ENCODE measurements at places on chromosomes 5 and 9.

DNA sequence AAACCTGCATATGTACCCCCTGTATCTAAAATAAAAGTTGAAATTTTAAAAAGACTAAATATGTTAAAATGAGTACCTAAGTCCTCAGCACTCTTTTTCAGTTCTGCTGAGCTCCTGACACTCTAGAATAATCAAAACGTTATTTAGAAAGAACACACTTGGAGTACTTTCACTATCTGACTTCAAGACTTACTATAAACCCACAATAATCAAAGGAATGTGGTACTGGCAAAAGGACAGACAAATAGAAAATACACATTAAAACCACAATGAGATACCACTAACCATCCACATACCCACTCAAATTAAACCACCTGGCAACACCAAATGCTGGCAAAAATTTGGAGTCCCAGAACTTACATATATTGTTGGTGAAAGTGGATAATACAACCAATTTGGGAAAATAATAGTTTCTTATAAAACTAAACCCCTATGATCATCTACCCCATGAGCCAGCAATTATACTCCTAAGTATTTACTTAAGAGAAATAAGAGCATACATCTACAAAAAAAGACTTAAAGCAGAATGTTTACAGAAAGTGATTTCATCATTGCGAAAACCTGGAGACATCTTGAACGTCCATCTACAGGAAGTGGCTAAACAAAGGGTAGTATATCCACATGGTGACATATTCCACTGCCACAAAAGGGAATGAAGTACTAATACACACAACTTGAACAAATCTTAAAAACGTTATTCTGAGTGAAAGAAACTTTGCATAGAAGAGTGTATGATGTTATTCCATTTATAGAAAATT, 12.8 kb upstream of the PRSS3 start:
- no peak for DNase-seq

DNA sequence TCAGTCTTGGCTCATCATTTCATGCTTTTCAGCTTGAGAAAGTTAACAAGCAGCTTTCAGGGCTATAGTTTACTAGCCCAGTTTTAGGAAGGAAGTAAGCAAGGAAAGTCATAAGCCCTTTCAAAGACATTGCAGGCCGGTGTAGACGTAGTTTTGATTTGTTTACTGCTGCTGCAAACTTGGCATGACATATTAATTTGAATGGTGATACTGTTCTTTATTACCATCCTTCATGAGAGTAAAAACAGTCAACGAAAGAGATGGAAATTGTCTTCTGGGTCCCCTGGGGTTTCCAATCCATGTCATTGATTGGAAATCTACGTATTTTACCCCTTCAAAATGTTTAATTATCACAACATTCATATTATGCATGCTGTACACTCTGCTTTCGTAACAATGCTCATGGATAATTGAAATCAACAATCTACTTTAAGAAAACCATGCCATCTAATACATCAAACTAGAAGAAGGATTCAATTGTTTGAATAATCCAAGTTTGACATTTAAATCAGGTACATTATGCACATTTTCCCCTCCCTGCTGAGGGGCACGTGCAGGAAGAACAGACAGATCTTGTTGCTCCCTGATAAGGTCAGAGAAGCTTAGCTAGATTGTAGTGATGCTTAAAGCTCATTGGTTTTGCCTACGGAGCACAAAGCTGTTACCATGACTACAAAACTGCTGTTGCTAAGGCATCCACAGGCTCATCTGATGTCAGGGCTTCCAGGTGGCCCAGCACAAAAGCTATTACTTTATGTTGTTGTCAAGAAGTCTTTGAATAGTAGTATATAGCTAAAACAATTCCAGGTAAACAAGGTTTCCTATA, 139.9 kb upstream of the PRLR start:
- no peak for DNase-seq

DNA sequence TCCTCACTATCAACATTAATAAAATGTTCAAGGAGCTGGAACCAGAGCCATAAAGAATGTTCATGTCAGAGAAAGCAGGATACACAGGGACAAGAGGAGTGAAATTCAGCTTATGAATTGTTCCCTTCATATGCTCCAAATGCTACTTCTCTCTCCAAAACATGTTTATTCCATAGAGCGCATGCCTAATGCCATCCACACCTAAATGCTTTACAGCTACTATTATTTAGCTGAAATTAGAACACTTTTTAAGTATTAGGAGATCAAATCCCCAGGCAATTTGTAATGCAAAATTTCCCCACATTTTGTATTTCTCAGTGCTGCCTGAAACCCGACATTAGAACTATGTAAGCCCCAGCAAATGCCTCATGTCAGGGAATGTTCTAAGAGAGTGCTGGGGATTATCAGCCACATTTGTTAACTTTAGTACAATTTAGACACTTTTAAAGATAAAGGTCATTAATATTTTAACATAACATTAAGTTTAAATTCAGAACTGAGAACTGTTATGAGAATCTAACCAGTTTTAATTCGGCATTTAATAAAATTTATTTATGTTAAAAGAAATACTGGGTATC, 75.5 kb downstream of the PPP2R2B start:
- no peak for DNase-seq

DNA sequence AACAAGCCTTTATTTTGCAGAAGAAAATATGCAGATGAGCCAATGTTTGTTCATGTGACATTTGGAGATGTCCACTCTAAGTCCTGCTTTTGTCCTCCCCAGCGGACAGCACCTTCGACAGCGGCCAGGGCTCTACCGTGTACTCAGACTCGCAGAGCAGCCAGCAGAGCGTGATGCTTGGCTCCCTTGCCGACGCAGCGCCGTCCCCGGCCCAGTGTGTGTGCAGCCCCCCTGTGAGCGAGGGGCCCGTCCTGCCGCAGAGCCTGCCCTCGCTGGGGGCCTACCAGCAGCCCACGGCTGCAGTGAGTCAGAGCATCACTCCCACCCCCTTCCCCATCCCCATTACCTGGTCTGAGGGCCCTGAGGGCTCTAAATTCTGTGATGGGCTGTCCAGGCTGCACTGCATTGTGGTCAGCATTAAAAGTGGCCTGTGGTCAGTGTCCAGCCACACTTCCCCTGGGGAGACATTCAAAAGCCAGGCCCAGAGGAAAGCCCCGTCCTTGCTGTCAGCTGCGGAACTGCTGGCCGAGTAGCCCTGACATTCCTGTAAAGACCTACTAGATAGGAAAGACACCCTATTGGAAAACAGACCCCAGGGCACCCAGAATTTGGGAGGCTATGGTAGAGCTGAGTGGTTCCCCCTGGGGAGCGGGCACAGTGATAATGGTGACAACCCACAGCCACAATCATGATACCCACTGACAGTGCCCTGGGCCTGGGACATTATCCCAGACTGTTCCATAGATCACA, 69.0 kb downstream of the WNK2 start:
- no peak for DNase-seq

DNA sequence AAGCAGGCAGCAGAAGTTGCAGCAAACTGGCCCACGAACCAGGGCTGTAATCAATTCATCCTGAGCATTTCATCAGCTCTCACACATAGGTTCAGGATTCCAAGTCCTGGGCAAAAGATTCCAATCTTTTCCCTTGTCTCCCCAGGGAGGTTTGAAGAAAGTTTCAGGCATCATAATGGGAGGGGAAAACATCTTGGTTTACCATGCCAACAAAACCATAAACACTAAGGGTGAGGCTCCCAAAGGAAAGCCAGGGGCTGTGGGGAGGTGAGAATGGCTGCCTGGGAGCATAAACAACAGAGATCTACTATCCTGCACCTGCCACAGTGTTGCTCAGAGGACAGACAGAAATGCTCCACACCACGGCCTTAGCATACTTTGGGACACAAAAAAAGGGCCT, 94.6 kb downstream of the SH3TC2 start:
- DNase-seq: no peak

GRCh38 chr9:75238311-75238976, 150.1 kb downstream of the OSTF1 start:
- DNase-seq: peak; percentile 38

DNA sequence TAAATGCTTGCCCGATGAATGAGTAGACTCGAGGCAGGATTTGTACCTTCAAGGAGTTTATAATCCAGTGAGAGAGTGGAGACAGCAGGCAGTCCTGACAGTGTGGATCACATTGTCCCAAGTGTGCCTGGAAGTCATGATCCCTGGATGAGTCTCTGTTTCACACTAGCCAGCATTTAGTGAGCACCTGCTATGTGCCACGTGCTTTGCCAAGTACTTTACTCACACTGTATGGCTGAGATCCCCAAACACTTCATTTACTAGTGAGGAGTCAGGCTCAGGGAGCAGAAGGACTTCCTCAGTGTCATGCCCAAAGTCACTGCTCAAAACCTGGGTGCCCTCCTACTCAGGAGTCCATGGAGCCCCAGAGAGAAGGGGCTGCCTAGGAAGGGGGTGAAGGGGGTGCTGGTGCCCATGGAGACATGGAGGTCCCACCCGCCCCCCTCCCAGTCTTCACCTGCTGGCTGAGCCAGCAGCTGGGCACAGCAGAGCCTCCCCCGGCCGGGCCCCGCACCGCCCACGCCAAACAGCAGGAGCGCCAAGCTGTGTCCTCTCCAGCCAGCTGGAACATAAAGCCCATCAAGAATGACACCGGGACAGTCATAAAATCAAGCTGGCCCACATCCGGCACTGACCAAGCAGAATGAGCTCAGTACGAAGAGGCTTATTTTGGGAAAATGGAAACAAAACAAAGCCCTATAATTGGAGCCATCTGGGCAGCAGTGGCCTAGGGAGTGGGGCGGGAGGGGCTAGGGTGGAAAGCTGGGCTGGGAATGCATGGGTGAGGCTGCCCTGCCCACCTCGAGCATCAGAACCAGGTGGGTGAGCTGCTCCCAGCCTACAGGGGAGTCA, 10.6 kb downstream of the LAMC3 start:
- no peak for DNase-seq

- no peak for DNase-seq
Measured at GRCh38 chr9:117084221-117084620, 330.6 kb downstream of the ASTN2 start.

GRCh38 chr5:141855265-141856036, 22.8 kb downstream of the PCDH1 start:
- peak; percentile 37 for DNase-seq

DNA sequence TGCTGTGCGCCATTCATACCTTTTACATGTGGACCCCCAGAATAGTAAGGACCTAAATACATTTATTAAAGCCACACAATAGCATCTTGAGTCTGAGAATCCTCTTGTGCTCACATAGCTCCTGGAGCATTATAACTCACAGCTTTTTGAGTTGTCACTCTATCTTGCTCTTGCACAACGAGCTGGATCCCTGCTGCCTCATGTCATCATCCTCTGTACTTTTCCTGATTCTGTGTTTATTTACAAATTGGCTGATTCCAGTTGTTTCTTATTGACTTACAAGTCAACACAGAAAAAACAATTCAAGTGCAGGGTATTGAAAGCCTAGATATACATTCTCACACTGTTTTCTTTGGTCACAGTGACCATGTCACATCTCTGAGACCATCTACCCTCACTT, 112.9 kb downstream of the SLC1A3 start:
- no peak for DNase-seq

- no peak for DNase-seq
Measured at GRCh38 chr5:125564317-125564975, 818.0 kb upstream of the ZNF608 start.

- peak; percentile 38 for DNase-seq
Measured at GRCh38 chr5:10854506-10855277, 93.7 kb upstream of the DAP start.

DNA sequence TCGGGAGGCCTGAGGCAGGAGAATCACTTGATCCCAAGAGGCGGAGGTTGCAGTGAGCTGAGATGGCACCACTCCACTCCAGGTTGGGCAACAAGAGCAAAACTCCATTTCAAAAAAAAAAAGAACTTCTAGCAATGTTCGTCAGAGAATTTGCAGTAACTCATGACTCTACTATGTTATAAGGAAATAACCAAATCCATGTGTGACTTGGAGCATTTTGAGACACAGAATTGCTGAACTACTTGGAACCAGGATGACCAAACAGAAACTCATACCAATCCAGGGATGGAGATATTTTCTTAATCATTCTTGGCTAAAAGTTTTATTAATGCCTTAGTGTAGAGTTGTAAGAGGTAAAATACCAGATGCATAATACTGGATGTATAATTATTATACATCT, 99.9 kb upstream of the BNC2 start:
- no peak for DNase-seq

- peak; percentile 82 for DNase-seq
Measured at GRCh38 chr9:131096269-131097125, at the start of gene AIF1L. AIF1L (plus strand) TSS chr9:131096531; CDS start chr9:131096630, 99 bp downstream.

GRCh38 chr5:14332746-14333145, 189.6 kb downstream of the TRIO start:
- DNase-seq: no peak

- DNase-seq: no peak
Measured at GRCh38 chr9:105984714-105985113, 290.4 kb downstream of the TMEM38B start.

- DNase-seq: no peak
Measured at GRCh38 chr9:34322899-34323591, 6.0 kb downstream of the KIF24 start.

DNA sequence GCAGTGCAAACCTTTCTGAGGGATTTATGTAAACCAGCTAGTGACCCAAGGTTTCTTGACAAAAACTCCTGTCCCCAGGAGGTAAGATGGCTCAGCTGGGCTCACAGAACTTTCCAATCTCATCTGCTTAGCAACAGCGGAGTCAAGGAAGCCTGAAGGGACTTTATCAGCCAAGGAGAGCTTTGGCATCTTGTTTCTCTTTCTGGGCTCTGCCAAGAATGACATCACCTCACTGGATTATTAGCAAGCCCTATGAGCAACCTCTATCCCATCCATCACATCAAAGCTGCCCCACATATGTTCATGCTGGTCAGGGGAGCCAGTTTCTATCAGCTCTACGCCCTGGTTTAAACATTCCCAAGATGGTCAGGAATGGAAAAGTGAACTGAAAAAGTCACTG, 461.3 kb downstream of the ENC1 start:
- no peak for DNase-seq

GRCh38 chr5:158419186-158419585, 560.2 kb upstream of the CLINT1 start:
- no peak for DNase-seq
